NCI-H1436 treated with DMSO at 0.1 percent for 48 hours (cell line): ENCODE measurements at places on chromosomes 6 and 20.

DNA sequence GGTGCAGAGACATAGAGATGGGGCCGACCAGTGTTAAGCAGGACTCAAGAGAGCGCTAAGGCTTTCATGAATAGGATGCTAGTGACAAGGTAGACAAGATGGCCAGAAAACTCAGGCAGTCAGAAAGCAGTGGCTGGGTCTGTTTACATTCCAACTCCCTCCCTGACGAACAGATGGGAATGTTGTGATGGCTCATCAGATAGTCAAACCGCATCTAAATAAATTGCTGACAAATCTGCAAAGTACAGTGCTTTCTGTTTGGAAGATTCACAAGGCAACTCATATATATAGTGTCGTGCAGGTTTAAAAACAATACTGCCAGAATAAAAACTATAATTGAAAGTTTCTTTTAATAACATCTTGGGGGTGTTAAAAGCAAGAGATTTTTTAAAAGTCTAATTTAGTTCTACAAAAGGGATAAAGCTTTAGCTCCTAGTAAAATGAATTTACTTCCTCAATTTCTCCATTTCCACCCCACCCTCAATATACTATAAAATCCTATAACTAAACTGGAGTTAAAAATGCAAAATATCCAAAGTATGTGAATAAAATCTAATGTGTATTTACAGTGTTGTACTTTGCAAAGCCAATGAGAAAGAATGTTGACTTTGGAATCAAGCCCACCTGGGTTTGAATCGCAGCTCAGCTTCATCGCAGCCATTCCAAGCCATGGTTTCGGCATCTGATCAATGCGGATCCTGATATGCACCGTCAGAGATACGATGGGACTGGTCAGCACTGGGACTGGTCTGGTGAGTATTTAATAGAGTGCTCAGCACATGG is 247.3 kb upstream of the PDE10A start:
- DNase-seq = no peak

GRCh38 chr20:38806855-38807655 is 1.6 kb downstream of the PPP1R16B start:
- DNase-seq = no peak

GRCh38 chr6:142796571-142796970 is 148.4 kb downstream of the HIVEP2 start:
- DNase-seq = no peak

- DNase-seq = no peak
Measured at GRCh38 chr20:10987651-10988383, 314.0 kb upstream of the JAG1 start.

DNA sequence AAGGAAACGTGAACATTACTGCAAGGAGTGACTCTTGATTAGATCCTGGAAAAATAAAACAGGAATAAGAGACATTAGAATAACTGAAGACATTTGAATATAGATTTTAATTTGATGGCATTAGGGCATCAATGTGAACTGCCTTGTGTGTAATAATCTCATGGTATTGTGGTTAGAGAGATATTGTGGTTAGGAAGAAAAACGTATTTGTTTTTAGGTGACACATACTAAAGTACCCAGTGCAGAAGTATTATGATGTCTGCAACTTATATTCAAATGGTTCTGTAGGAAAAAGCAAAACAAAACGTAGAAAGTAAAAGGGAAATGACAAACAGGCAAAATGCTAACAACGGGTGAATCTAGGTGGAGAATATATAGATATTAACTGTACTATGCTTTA is 65.9 kb upstream of the OGFRL1 start:
- no peak for DNase-seq

DNA sequence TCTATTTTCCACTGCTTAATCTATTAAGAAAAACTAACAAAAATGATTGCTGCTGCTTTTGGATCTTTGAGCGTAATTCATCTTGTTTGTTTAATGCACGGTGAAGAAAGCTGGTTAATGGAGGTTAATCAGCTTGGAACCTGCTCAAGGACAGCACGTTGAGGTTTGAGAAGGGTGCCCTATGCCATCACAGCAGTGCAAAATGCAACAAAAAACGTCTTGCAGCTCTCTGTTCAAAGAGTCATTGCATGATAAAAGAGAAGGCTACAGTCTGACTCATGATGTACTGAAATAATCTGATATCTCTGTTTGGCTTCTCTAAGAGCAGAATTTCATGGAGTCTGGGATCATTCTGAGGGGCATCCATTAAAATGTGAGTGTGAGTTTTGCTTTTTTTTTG is 80.6 kb upstream of the PREP start:
- DNase-seq = no peak

- no peak for DNase-seq
Measured at GRCh38 chr6:157265186-157265585, 58.1 kb downstream of the TMEM242 start.
